Central memory CD4-positive, alpha-beta T cell (primary cell): ENCODE measurements at places on chromosomes 11 and 22.

DNA sequence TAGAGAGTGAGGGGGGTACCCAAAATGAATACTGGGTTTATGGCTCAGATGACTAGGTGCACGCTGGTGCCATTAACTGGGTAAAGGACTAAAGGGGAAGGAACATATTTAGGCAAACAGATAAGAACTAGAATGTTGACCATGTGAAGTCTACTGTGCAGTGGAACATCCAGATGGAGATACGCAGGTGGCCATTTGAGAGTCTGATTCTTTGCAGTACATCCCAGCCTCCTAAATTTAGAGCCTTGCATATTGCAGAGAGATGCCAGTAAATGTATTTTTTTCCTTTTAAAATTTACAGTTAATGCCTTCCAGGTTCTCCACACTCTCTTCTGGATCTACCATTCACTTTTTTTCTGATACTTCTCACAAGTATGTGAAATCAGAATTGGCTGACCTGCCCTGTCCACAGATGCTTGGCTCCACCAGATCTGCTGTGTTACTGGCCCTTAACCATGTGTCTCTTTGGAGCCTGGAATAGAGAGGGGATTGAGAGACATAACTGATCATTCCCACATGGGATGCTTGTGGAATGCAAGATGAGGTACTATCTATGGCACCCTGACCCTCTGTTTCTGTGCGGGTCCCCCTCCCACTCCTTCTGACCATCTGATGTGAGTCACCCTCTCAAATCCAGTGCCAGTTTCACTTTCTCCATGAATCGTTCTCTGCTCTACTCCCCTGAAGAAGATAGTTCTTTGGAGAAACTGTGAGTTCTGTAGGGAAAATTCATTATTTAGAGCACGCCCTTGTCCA lies 77.0 kb upstream of the NCAM1 start:
- DNase-seq = no peak

- no peak for DNase-seq
These were observed 70.3 kb upstream of the WNT7B start for GRCh38 chr22:46047226-46047625.

DNA sequence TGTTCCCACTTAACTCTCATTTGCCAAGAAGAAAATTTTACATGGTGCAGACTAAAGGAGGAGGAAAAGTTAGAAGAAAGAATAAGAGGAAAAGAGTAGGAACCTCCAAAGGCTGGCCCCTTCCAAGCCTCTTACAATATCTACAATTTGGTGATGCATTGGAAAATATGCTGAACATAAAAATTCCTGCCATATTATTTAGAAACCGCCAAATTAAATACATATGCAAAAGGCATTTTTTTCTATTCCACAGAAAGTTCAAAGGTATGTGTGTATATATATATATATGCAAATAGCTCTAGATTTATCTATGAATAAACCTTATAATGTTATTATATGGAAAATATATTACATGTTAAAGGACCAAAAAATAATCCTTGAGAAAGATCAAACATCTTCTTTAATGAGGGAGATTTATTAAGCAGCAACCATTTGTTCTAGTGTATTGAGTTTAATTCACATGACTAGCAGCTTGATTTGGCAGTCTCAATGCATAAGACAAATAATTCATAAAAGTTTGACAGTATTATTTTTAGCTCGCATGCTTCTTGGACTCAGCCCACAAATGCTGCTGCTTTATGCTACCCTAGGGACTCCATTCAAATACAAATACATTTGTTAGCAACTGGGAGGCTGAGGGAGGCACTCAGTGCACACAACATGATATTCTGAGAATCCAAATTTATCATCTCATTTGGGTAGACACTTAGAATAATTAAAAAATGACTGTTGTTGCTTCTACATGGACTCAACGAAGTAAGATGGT lies 184.9 kb downstream of the SBF2 start:
- DNase-seq = no peak

DNA sequence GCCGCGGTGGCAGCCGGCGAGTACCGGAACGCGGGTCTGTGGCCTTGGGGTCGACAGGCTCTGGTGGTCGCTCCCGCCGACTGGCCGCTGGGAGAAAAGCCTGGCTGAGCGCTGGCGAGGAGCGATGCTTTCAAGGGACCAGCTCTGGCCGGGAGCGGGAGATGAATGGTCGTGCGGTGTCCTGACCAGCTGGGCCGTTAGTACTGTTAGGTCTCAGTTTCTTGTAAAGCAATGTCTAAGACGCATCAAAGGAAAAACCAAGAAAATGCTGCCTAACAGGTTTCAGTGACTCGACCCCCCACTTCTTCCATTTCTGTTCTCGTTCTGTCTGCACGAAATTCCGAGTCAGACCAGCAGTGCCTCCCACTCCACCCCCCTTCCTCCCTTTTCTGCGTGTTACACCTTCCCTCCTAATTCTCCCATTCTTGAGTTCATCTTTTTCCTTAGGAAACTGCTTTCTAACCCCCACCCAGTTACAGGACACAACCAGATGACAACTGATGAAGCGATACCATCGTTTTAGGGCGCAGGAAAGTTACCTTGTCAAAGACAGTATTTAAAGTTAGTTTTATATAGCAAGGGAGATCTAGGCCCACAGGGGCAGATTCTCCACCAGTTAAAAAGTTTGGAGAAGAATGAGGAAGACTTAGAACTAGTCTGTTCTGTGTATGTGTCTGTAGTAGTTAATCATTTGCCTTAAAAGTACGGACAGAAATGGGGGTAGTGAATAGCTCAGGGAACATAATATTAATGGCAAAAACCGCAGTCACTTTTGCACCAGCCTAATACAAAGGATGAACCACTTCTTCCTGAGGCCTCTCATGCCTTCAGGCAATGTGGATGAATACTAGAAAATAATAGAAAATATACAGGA lies 1.0 kb downstream of the CUL5 start:
- DNase-seq = no peak

DNA sequence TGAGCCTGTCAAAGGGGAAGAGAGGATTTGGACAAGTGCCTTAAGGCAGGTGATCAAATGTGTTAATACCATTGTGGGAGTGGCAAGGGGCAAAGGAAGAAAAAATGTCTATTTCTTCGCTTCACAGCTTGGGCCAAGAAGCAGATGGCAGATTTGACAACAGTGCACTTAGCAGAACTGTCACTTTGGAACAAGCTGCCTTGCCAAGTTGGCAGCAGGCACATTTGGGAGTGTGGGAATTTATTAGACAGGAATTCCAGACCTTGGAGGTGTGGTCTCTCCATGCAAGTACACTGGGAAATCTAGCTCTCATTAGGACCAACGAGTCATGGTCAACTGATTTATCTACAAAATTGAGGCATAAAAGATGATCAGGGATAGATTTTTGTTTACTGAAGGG lies 265.1 kb downstream of the NELL1 start:
- no peak for DNase-seq

DNA sequence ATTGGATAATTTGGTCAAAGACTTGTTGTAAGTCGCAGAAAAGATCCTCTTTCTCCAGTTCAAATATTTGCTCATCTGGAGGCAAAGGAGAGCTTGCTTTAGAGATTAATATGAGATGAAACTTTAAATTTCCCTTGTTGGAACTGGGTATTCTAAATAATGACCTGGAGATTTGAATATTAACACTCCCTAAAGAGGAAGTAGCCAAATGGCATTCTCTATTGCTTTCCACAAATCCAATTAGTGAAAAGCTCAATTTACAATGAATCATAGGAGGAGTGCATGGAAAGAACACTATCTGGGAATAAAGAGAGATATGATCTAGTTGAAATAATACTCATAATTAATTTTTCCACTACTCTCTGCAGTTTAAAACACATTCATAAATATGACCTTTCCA lies 641.6 kb upstream of the TENM4 start:
- no peak for DNase-seq

- DNase-seq = no peak
These were observed 68.4 kb downstream of the ZNF280B start for GRCh38 chr22:22440188-22440587.

DNA sequence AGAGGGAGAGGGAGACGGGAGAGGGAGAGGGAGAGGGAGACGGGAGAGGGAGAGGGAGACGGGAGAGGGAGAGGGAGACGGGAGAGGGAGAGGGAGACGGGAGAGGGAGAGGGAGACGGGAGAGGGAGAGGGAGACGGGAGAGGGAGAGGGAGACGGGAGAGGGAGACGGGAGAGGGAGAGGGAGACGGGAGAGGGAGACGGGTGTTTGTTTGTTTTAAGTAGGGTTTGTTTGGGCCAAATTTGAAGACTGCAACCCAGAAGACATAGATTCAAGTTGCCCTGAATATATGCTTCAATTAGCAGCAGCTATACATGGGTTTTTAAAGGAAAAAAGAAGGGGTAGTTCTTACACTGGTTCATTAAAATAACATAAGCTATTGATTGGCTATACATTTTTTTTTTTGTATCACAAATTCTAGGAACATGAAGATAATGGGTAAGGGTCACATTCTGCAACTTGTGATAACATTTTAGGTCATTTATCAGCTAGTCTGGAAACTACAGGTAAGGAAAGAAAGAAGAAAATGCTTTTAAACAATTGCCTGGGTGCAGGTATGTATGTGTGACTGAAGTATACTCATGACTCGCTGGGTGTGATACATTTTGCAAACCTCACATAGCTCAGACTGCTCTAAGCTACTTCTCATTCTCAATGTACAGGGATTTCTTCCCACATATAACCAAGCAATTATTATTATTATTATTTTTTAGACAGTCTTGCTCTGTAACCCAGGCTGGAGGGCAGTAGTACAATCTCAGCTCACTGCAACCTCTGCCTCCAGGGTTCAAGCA lies 67.3 kb downstream of the MCHR1 start:
- DNase-seq = no peak

DNA sequence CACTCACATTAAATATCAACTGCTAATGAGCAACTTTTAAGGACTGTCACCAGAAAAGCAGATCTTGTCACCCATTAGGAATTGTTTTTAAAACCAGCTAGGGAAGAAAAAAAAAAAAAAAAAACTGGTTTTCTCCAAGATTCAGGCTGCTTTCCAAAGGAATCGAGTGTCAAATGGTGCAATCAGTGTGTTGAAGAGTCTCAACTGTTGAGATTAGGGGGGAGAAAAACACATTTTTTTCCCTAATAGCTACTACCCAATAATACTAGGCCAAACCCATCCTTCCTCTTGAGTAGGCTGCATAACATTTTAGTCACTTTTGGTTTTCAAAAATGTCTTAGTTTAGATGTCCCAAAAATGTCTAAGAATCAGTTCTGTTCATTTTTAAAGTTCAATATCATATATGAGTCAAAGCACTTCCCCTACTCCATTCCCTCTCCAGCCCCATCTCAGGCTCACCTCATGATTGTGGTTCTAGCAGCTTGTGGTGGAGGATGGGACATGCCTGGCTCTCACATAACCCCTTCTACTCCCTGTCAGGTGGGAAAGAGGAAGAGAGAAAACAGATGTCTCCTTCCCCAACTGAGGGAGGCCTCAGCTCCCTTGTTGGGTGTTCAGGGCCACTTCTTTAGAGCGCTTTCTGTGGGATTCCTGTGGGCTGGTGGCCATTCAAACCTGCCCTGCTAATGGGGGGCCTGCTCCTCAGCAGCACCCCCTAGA lies 193.6 kb downstream of the CWF19L2 start:
- DNase-seq = no peak

GRCh38 chr11:47109051-47109726 lies 67.5 kb downstream of the ARFGAP2 start:
- DNase-seq = no peak

DNA sequence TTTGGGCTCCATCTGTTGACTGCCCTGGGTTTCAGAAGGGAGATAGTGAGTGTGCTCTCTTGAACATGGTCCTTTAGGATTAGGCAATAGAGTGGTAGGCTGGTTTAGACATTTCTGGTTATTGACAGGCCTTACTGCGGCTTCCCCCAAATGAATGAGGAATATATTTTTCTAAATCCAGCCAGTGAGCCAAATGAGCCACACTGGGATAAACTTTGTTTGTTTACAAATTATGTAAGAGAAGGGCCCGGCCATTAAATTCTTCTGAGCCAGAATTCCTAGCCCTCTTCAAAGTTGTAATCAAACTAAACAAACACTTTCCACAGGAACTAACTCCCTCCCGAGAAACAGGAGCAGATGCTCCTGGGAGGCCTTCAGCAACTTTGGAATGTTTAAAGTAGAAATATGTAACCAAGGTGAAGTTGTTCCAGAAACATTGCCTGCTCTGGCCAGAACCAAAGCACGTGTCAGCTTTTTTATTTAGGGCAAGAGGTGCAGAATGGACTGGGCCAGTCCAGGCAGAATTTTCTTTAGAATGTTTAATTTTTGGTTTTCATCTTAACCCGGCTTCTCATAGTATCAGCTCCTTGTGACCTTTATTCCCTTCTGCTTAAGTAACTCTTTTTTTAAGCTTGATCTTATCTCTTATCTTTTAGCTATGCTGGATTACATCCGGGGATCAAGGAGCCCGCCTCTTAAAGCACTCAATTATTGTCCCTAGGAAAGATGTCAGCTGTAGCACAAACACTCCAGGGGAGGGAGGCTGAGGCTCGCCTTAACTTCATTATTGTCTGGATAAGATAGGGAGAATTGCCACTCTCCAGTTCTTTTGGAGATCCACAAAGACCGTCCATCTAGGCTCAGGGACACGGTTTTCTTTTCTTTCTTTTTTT lies 28.7 kb downstream of the ZNRF3 start:
- no peak for DNase-seq

DNA sequence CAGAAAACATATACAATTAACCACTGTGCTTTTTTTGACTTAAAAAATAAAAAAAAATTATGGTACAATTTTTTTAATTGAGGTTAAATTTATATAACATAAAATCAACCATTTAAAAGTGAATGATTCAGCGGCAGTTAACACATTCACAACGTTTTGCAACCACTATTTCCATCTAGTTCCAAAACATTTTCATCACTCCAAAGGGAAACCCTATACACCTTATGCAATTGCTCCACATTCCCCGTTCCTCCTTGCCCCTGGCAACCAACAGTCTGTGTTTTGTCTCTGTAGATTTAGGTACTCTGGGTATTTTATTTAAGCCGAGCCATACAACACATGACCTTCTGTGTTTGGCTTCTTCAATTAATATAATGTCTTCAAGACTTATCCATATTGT lies 15.3 kb downstream of the DDI1 start:
- DNase-seq = no peak

GRCh38 chr22:27345691-27346090 lies 455.9 kb downstream of the MN1 start:
- no peak for DNase-seq

DNA sequence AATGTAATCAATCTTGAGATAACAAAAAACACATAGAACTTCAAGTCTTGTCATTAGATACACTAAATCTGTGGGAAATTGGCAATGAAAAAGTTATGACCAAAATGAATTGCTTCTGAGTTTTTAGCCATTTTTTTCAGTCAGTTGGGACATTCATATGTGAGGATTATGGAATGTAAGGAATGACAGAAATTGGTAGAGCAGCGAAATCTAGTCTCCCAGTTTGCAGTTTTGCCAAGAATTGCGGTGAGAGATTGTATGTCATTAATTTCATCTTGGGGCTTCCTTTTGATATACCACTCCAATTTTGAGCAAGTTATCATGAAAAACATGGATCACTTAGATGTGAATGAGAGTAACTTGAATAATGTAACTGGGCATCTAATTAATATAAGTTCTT lies 49.9 kb downstream of the SIK2 start:
- no peak for DNase-seq

GRCh38 chr11:73284106-73284505 lies 12.0 kb downstream of the P2RY6 start:
- no peak for DNase-seq

- no peak for DNase-seq
These were observed 13.2 kb upstream of the TMPRSS6 start for GRCh38 chr22:37122598-37123180.
